ENCODE measurements at places on chromosomes 4 and X.

DNA sequence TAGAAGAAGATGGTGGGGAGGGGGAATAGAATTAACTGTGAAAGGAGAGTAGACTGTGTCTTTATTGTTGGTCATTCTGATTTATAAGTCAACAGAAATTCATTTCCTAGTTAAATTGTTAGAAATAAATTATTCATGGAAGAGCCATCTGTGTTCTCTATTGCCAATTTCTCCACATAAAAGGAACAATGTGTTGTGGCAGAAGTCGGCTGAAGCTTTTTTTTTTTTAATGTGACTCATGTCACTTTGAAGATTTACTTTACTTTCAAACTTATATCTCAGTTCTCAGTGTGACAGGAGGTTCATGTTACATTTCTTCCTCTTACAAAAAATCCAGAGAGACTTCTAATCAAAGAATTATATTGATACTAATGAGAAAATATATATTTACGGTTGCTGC lies 60.5 kb downstream of the CPE start:
- H3K36me3 ChIP-seq = no peaks in the 10 kb centered on the region
- no peak overlapping the region for H3K27ac ChIP-seq
- no peaks in the 10 kb centered on the region for H3K27me3 ChIP-seq
- no peak overlapping the region for H3K4me3 ChIP-seq
- H3K4me1 ChIP-seq = peaks cover 2% of the 10 kb centered on the region

- H3K36me3 ChIP-seq = no peaks in the 10 kb centered on the region
- no peaks in the 10 kb centered on the region for H3K27me3 ChIP-seq
- no peak overlapping the region for H3K27ac ChIP-seq
Measured at GRCh38 chrX:20438871-20439526, 172.3 kb upstream of the RPS6KA3 start.

DNA sequence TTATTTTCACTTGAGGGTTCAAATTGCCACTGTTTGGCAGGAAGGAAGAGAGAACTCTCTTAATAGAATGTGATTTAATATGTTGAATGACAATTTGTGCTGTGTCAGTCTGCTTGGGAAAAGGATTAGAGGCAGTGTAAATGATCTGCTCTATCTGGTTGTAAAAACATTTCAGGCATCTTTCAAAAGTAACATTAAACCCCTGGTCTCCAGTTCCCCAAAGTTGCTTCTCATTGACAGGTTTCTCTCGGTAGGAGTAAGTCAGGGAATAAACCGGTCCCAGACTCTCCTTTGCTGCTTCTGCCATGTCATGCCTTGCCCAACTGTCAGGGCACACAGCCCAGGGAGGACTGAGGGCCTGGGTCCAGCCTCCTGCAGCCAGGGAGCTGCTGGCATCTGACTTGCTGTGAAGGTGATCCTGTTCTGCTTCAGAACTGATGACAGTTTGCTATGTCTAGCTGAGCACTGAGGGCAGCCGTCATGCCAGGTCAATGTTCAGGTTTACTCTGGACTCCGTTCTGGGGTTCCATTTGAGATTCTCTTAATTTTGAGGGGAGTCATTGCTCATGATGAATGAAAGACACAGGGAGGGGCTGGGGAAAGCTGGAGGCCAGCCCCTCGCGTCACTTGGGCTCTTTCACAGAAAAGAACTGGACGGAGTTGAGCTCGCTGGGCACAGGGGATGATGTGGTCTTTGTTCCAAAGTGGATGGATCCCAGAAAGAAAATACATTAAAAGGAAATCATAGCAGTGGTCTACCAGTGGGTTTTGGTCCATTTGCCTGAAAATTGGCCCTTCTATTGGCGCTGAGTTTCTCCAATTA lies 312.4 kb downstream of the ARHGAP10 start:
- no peaks in the 10 kb centered on the region for H3K36me3 ChIP-seq
- peaks cover 4% of the 10 kb centered on the region for H3K4me1 ChIP-seq
- H3K4me3 ChIP-seq = no peak overlapping the region
- H3K27me3 ChIP-seq = no peaks in the 10 kb centered on the region
- DNase-seq = no peak

- no peak overlapping the region for H3K27ac ChIP-seq
- H3K27me3 ChIP-seq = no peaks in the 10 kb centered on the region
- DNase-seq = no peak
- H3K4me1 ChIP-seq = no peaks in the 10 kb centered on the region
Measured at GRCh38 chr4:6123976-6124375, 76.4 kb downstream of the JAKMIP1 start.

DNA sequence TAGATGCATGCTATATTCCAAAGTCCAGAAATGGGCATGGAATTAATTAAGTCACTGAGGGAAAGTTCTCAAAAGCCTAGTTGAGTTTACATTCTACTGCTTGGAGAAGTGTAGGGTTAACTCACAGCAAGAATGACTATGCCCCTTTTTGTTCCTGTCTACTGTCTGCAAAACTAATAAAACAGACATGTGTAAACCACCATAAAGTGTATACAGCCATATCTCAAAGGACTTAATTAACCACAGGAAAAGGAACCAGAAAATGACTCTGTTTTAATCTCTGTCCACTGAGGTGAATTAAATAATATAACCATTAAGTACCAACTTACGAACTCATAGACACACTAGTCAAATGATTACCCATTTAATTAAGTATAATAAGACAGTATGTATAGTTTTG lies 84.9 kb downstream of the PRDM5 start:
- no peaks in the 10 kb centered on the region for H3K36me3 ChIP-seq
- H3K4me1 ChIP-seq = no peaks in the 10 kb centered on the region
- no peak overlapping the region for H3K27ac ChIP-seq
- H3K27me3 ChIP-seq = no peaks in the 10 kb centered on the region
- H3K4me3 ChIP-seq = no peak overlapping the region

- DNase-seq = no peak
- H3K4me1 ChIP-seq = no peaks in the 10 kb centered on the region
- no peaks in the 10 kb centered on the region for H3K36me3 ChIP-seq
- no peaks in the 10 kb centered on the region for H3K27me3 ChIP-seq
Measured at GRCh38 chr4:105698607-105699006, 9.9 kb downstream of the INTS12 start.

DNA sequence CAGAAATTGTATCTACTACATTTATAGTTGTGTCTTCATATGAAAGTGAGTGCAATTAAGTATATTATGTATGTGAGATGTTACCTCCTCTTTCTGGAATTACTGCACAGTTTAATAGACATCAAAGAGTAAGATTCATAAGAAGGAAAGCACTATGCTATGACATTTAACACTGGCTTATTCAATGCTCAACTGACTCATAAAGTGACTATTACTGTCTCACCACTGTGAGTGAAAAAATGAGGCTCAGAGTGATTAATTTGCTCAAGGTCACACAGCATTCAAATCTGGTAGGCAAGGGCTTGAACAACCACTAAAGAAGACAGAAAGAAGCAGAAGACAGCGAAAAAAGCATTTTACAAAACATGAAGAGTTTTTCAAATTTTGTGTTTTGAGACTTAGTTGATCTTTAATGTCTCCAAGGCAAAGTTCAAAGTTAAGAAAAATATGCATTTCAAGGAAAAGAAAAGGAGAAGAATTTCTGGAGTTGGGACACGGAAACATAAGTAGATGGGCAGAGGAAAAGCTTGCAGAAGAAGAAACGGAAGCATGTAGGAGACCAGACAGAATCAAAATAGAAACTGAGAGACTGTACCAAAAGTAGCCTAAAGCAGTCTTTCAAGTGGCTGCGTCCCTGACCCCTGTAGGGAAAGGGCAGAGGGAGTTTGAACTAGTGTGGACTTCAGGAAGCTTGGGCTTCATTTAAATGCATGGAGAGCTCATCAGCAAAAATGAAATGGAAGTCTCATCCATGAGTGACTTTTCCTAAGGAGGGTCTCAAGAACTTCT lies 66.3 kb downstream of the KCNIP4 start:
- no peaks in the 10 kb centered on the region for H3K4me1 ChIP-seq
- no peaks in the 10 kb centered on the region for H3K27me3 ChIP-seq

DNA sequence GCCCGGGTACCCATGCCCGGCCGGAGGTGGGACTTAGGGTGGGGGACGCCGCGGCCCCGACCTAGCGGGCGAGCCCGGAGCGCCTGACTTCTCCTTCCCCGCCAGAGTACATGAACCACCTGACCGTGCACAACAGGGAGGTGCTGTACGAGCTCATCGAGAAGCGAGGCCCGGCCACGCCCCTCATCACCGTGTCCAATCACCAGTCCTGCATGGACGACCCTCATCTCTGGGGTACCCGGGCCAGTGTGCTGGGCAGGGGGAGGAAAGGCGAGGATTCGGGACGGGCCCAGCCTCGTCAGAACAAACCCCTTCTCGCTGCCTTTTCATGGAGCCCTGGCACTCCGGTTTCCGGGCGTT lies 622 bp downstream of the TAFAZZIN start:
- peak overlapping the region; percentile 65 for H3K4me3 ChIP-seq
- H3K36me3 ChIP-seq = no peaks in the 10 kb centered on the region
- H3K27me3 ChIP-seq = no peaks in the 10 kb centered on the region
- peak overlapping the region; percentile 68 for H3K27ac ChIP-seq
- no peaks in the 10 kb centered on the region for H3K4me1 ChIP-seq

- H3K27ac ChIP-seq = no peak overlapping the region
- H3K4me3 ChIP-seq = no peak overlapping the region
- H3K4me1 ChIP-seq = no peaks in the 10 kb centered on the region
- no peaks in the 10 kb centered on the region for H3K36me3 ChIP-seq
Measured at GRCh38 chr4:105878668-105879067, 16.6 kb upstream of the NPNT start.

DNA sequence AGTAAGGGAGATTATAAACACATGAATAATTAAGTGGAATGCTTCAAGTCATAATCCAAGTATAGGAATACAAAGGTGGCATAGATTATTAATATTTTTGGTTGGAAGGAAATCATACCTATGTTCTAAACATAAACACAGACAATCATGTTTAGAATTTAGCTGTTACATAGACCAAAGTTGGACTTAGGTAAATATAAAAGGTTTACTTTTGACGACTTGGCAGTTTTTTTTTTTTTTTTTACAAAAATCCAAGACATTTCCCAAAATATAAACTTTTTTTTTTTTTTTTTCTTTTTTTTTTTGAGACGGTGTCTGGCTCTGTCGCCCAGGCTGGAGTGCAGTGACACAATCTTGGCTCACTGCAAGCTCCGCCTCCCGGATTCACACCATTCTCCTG lies 3.5 kb upstream of the N4BP2 start:
- DNase-seq = no peak
- no peak overlapping the region for H3K27ac ChIP-seq
- H3K27me3 ChIP-seq = no peaks in the 10 kb centered on the region
- no peaks in the 10 kb centered on the region for H3K36me3 ChIP-seq
- H3K4me3 ChIP-seq = no peak overlapping the region
